Right forelimb (tissue), 1 donor: ENCODE measurements at places on chromosomes 11 and 22.

- DNase-seq: peak; percentile 84
Observed at GRCh38 chr11:2886191-2886894, 768 bp upstream of the CDKN1C start.

- no peak for DNase-seq
Observed at GRCh38 chr11:11618973-11619435, 2.8 kb downstream of the GALNT18 start.

GRCh38 chr11:69339041-69339733 is 45.2 kb downstream of the MYEOV start:
- no peak for DNase-seq

DNA sequence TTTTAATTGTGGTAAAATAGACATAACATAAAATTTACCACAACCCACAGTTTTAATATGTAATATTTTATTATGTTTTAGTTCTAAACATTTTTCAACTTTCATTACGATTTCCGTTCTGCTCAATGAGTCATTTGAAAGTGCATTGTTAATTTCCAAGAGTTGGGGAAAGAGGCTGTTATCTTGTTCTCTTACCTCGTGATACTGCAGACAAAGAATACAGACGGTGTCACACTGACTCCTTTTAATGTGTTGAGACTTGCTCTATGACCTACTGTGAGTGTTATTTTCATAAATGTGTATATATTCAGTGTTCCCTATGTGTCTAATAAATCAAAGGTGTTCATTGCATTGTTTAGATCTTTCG is 10.8 kb upstream of the RAC2 start:
- DNase-seq: no peak

GRCh38 chr11:73391665-73392064 is 15.5 kb downstream of the RELT start:
- DNase-seq: no peak

- DNase-seq: no peak
Observed at GRCh38 chr11:2942872-2943710, 13.9 kb upstream of the PHLDA2 start.

- no peak for DNase-seq
Observed at GRCh38 chr11:117929142-117929915, at the start of gene TMPRSS13. TMPRSS13 (minus strand) TSS chr11:117929402; CDS start chr11:117929307, 95 bp downstream.

DNA sequence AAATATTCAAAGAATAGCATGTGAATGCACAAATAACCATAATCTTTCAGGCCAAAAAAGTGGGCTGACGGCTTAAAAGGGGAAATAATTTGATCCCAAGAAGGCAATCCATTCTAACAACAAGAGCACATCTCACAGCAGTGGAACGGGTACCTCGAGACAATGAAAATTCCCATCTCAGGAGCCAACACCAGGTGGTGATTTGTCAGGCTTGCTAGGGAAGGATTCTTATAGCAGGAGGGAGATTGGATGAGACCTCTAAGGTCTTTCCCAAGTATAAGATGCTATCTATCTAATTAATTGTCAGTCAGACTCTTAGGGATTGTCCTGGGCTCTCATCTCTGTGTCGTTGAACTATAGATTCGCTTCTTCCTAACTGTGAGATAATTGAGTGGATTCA is 284.0 kb downstream of the ETS1 start:
- DNase-seq: no peak

DNA sequence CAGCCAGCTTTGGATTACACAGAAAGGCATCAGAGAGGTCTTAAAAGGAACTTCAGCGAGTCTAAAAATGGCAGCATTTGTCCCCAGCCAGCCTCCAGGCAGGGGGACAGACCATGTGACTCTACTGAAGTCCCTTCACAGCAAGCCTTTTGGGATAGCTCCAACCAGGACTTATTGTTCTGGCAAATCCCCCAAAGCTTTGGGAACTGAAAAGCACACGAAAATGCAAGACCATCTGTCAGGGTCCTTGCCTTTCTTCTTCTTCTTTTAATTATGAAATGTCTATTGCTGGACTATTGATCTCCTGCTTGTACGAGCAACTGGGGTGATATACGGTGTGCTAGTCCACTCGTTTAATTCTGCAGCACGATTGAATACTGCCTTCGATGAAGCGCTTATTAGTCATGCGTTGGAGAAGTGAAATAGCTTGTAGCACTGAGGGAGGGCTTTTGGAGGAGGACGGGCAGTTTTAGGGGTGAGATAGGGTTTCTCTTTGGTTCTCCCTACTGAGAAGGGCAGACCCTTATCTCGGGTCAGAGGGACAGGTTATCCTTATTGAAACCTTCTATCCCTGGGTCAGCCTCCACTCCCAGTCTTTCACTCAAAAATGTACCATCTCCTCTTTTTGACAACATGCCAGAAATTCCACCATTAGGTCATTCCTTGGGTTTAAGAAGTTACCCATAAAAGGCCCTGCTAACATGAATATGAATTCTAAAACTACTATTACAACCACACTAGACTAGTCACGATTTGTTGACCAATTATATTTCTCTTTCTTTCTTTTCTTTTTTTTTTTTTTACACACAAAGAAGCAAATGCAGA is 416.4 kb downstream of the MIAT start:
- DNase-seq: no peak

DNA sequence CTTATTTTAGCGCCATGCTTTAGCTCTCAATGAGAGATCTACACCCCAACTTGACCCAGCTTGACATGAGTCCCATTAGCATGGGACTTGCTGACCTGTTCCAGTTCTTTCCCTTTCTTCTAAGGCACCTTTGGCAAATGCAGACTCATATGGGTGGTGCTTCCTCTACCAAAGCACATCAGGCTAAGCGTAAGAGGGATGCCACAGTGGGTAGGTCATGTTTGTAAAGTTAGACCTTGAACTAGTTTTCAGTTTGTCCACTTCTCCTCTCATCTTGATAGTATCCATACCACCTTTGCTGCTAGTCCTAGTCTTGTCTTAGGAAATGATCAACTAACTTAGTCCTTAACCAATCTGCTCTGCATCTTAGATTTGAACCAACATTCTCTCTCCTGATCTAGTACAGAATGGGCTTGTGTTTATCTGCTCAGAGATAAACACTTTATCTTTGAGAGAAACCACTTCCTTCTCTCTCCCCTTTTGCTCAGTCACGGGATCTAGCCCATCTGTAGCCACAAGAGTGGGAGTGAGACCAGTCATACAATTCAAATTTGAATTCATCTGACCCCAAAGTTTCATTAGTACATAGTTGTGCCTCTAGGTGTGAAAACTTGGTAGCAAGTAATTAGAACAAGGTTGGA is 72.1 kb upstream of the CD44 start:
- no peak for DNase-seq

DNA sequence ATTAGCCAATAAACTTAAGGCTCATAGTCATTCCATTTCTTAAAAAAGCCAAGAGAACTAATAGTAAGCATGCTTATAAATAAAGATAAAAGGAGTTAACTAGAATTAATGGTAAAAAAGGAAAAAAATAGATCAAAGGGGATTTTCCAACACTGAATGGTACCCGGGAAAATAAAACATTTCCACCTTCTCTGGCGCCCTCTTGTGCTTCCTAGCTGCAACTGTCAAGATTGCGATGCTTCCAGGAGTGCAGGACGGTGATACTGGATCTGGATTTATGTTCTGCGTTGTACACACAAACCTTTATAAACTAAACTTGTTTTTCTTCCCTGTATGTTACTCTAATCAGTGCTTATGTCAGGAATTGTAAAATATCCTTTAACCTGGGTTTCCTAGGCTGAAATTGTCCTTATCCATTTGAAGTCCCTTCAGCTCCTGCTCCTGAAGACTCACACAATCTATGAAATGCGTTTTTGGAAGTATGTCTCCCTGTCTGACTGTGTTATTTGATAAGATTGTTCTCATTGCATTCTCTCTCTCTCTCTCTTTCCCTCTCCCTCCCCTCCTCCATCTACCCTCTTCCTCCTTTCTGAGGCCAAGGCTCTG is 9.6 kb upstream of the HTATIP2 start:
- peak; percentile 54 for DNase-seq

- DNase-seq: no peak
Observed at GRCh38 chr11:1036931-1037330, 413 bp upstream of the MUC6 start.

DNA sequence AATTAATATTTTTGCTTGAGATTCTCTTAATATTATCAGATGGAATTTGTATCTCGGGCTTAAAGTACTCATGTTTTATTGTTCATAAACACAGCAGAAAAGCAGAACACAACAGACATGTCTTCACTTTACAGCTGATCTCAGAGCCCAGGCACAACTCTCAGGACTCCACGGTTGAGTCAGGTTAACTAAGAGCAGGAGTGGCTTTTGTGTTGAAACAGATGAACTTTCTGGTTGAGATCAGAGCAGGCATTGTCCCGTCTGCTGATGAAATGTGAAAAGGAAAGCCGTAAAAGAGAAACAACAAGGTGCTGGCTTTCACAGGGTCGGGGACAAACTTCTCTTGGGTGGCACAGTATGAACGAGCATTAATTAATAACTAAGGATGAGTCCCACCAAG is 49.0 kb downstream of the JHY start:
- no peak for DNase-seq

GRCh38 chr11:67265633-67266448 is 432 bp upstream of the GRK2 start:
- DNase-seq: peak; percentile 90

DNA sequence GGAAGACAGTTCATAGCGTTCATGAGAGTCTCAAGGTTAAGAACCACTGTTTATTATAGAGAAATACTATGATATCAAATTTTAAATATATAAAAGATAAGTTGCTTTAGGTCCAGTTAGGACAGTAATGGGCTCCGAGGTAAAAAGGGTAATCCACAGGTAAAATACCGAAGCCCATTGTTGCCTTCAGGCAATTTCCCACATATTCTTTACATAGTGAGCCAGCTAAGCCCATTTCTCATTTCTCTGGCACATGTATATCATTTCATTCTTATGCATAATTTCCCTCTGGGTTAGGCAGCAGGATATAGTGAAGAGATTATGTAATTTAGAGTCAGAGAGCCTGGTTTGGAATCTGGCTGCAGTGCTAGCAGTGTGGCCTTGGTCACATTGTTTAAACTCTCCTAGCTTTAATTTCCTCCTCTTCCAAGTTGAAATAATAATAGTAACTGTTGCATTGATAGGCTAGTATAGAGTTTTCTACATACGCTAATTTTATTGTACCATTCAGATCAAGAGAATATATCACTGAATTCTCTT is 7.6 kb upstream of the POU2AF1 start:
- no peak for DNase-seq

- no peak for DNase-seq
Observed at GRCh38 chr11:130435671-130436070, 7.3 kb upstream of the ADAMTS8 start.

DNA sequence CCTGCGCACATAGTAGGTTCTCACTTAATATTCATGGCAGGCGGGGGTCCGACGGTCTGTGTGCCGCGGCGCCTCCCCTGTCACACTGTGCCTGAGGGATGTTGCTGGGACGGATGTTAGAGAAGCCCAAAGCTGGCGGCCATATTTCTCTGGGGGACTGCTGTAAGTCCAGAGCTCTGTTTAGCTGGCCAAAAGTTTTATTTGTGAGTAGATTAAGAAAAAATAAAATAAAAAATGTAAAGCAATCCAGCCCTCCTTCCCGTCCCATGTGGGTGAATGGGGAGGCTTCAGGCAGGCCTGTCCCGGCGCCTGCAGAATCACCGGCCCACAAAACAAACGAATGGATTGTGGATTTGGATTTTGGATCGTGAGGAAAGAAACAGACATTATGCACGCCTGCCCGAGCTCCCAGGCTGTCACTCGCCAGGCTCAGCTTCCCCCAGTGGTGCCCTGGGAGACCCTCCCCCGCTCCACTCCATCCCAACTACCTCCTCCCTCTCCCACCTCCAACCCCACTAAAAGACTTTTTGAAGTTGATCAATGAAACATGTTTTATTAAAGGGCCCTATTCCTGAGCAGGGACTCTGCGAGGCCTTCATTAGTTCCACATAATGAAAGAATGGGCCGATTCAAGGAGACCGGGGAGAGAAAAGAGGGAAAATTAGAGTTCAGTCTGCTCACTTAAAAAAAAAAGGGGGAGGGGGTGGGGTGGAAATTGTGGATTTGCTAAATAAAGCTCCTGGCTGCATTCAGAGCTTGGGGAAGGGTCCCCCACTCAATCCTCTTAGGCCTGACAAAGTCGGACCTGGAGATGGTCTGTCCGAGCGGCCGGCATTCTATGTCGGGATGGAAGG is 20.4 kb upstream of the SCUBE1 start:
- DNase-seq: peak; percentile 35

DNA sequence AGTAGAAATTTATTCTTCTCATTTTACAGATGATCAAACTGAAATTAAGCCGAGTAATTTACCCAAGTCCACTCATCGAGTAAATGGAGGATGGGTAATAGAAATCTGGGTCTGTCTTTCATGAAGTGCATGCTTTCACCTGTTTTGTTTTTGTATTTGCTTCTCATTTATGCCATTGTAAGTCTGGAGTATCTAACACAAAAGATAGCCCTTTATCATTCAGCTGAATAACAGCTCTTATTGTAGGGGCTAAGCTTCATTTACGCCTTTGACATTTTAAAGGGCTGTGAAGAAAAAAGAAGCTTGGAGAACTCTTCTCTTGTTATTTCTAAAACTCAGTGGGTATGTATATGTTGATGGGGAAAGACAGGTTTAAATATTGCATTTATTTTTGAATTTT is 1196.2 kb upstream of the TENM4 start:
- DNase-seq: no peak

DNA sequence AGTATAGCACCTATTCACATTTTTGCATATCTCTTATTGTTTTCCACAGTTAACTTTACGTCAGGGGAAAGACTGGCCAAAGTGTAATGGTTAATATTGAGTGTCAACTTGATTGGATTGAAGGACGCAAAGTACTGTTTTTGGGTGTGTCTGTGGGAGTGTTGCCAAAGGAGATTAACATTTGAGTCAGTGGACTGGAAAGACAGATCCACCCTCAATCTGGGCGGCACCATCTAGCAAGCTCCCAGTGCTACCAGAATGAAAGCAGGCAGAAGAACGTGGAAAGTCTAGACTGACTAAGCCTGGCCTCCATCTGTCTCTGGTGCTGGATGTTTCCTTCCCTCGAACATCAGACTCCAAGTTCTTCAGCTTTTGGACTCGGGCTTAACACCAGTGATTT is 1900.7 kb upstream of the RAG2 start:
- no peak for DNase-seq

- DNase-seq: no peak
Observed at GRCh38 chr11:103420593-103420992, 311.4 kb downstream of the DYNC2H1 start.

DNA sequence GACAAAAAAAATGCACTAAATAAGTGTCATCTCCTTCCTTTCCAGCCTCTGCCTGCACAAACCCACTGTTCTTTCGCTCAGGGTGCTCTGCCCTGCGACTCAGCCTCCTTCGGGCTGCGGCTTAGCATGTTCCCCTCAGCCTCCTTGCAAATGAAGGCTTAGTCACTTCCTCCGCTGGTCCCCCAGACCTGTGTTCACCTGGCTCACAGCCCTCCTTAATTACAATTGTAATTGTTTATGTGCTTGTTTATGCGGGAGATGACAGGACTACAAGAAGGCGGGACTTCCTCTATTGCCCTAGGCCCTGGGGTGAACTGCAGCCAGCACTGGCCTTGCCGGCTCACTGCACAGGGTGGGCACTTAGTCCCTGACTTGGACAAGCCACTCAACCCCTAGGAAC is 303.6 kb downstream of the KIRREL3 start:
- DNase-seq: no peak
